ENCODE measurements at places on chromosomes 13 and 19.

DNA sequence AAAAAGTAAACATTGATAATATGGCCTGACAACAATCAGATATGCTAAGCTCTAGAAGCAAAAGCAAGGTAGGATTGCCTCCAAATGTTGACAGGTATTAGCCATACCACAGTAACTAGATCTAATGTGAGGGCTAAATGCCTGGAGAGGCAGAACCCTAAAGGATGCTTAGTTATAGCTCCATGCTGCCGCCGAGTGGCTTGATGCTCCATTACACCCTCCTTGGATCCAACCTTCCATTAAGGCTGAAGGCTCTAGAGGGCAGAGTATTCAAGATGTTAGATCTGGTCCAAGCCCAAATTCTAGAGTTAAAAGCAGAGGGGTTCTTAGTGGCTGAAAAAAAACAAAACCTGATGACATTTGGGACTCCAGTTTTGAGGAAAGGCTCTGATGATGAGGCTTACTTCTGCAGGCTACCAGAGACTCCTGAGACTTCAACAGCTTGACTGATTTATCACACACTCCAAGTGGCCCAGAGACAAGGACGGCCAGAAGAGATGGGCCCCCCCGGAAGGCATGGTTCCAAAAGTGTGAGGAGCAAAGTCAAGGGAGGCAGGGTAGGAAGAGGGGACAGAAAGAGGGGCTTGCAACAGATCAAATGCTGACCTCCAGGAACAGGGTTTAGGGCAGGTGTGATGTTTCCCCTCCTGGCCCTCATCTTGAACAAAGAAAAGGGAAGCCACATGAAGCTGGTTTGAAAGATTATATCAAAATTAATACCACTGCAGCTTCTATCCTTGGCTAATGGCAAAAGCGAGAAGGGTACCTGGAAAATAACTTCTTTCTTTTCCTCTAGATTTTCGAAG is 21.9 kb upstream of the CPB2 start:
- peak; percentile 66 for DNase-seq

DNA sequence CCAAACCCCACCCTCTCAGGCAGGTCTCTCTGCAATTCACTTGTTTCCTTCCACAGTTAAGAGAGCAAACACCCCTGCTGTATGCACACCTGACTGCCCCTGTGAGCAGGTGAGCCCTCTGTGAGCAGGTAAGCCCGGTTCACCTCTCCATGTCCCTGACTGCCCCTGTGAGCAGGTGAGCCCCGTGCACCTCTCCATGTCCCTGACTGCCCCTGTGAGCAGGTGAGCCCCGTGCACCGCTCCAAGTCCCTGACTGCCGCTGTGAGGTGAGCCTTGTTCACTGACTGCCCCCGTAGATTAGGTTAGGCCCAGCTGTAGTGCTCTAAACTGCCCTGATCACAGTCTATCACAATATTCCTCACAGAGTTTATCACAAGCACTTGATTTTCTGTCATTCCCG is 29.2 kb downstream of the TMTC4 start:
- DNase-seq, result no peak

DNA sequence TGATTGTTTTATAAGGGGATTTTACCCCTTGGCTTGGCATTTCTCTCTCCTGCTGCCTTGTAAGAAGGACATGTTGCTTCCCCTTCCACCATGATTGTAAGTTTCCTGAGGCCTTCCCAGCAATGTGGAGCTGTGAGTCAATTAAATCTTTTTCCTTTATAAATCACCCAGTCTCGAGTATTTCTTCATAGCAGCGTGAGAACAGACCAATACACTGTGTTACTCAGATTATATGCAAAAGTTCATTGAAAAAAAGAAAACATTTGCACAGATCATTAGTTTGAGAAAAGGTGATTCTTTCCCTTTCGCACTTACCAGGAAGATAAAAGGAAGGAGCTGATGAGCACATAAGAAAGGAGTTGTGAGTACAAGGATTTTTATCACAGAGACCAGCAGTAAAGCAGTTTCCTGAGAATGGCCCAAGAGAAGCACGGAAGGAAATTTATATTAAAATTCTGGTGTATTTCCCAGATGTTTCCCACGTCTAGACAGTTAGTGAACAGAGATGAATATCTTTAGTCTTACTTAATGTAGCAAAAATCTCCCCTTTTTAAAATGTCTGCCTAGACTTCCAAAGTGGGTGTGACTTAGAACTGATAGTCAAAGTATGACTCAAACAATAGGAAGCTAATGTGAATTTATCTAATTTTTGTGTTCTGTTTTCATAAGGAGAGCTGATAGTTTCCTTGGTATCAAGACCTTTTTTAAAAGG is 431.8 kb upstream of the SGCG start:
- DNase-seq, result no peak

- DNase-seq, result no peak
Observed at GRCh38 chr13:113495494-113496210, 5.1 kb upstream of the DCUN1D2 start.

GRCh38 chr19:48558018-48558684 is 6.2 kb downstream of the SULT2B1 start:
- peak; percentile 6 for DNase-seq

DNA sequence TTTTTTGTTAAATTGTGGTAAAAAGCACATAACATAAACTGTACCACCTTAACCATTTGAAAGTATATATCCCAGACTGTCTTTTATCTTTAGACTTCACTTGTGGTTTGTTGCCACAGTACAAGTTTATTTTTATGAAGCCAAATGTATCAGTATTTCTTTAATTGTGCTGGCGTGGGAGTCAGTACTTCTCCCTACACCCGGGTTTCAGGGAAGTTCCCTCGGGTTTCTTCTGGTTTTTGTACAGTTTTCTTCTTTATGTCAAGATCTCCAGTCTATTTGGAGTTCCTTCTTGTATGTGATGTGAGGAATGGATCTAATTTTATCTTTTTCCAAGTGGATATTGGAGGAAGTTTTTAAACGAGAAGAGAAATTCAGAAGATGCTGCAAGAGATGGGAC is 20.5 kb downstream of the CCDC8 start:
- DNase-seq, result no peak

GRCh38 chr13:52053460-52053859 is 29.0 kb downstream of the UTP14C start:
- no peak for DNase-seq

- DNase-seq, result no peak
Observed at GRCh38 chr13:29925457-29926097, 75.2 kb upstream of the UBL3 start.

- no peak for DNase-seq
Observed at GRCh38 chr19:33725567-33725966, 71.1 kb upstream of the KCTD15 start.

DNA sequence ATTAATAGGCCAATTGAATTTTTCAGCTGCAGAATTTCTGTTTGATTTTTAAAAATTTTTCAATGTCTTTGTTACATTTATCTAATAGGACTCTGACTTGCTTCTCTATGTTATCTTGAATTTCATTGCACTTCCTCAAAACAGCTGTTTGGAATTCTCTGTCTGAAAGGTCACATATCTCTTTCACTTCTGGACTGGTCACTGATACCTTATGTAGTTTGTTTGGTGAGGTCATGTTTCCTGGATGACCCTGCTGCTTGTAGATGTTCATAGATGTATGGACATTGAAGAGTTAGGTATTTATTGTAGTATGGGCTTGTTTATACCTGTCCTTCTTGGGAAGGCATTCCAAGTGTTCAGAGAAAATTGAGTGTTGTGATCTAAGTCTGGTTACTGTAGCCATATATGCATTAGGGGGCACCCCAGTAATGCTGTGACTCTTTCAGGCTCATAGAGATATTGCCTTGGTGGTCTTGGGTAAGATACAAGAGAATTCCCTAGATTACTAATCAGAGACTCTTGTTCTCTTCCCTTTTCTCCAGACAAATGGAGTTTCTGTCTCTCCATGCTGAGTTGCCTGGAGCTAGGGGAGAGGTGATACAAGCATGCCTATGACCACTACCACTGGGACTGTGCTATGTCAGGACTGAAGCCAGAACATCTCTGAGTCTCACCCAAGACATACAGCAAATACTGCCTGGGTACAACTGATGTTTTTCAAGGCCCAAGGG is 27.8 kb downstream of the RFC3 start:
- DNase-seq, result no peak

GRCh38 chr19:1343041-1343440 is 40.7 kb upstream of the NDUFS7 start:
- no peak for DNase-seq

- DNase-seq, result no peak
Observed at GRCh38 chr13:29266756-29267733, 328.4 kb downstream of the SLC7A1 start.

- DNase-seq, result no peak
Observed at GRCh38 chr13:41678249-41678648, 220.9 kb downstream of the RGCC start.

DNA sequence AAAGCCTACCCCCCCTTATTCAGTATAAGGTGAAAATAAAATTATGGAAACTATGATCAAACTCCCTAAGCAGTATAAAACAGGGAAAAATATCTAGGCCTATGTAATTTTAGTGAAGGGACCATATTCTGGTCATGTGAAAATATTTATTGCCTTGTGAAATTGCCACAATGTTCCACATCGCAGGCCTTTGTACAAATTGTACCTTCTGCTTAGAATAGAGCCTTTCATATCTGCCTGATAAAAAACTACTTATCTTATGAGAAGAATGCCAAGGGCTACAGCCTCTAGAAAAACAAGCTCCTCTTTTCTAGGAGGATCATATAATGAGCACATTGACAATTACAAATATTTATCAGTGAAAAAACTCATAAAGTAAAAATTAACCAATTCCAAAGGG is 1280.0 kb downstream of the EFNB2 start:
- no peak for DNase-seq

DNA sequence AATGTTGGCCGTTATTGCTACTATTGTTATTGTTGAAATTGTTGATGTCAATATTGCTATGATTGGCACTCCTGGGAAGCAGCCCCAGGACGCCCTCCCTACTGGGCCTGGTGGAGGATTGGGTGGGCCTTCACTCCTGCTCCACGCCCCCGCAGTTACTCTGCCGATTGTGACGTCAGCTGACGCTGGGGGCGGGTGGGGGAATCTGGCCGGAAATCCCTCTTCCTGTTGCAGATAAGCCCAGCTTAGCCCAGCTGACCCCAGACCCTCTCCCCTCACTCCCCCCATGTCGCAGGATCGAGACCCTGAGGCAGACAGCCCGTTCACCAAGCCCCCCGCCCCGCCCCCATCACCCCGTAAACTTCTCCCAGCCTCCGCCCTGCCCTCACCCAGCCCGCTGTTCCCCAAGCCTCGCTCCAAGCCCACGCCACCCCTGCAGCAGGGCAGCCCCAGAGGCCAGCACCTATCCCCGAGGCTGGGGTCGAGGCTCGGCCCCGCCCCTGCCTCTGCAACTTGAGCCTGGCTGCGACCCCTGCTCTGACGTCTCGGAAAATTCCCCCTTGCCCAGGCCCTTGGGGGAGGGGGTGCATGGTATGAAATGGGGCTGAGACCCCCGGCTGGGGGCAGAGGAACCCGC is at the start of gene ETV2:
TSS of gene ETV2 (plus strand) at position 231 of the 637 bp plus-strand sequence. CDS start 716 bp downstream, outside the sequence.
- DNase-seq, result peak; percentile 62

DNA sequence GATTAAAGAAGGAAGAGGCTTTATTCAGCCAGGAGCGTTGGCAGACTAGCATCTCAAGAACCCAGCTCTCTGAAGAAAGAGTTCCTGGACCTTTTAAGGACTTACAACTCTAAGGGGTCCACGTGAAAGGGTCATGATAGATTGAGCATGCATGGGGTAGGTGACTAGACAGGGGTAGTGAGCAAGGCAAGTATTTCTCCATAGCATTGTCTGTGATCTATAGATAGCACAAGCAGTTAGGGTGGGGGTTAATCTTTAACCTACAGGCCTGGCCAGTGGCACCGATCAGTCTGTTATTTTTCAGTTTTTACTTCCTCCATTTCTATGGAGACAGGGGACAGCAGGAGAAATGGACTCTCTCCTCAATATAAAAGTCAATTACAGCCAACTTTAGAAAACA is 983.7 kb downstream of the SLITRK1 start:
- no peak for DNase-seq

DNA sequence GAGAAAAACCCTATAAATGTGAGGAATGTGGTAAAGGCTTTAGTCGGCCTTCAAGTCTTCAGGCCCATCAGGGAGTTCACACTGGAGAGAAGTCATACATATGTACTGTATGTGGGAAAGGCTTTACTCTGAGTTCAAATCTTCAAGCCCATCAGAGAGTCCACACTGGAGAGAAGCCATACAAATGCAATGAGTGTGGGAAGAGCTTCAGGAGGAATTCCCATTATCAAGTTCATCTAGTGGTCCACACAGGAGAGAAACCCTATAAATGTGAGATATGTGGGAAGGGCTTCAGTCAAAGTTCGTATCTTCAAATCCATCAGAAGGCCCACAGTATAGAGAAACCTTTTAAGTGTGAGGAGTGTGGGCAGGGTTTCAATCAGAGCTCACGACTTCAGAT is 11.7 kb downstream of the ZNF226 start:
- no peak for DNase-seq

- DNase-seq, result no peak
Observed at GRCh38 chr19:16076958-16077611, 790 bp downstream of the TPM4 start.

GRCh38 chr13:95784900-95785290 is 108.0 kb downstream of the DNAJC3 start:
- DNase-seq, result no peak

DNA sequence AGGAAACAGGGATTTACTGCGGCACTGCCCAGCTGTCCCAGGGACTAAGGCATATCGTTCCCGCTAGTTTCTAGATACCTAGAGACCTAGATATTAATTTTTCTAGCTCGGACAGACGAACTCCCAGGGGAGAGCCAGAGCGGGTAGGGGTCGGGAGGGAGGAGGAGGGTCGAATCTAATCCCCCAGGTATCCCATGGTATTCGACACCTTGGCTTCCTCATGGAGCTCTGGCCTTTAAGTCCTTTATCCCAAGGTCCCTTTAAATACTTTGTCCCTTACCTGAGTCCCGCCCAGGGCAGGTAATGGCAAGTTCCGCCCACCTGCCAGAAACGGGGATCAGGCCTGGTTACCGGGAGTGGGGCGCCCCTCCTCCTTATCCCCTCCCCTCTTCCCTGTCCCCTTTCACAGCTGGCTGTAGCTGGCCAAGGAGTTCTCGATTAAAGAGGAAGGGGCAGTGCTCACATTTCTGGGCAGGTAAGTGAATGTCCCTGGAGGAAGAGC is at the start of gene PRRG2:
TSS of gene PRRG2 (plus strand) at position 310 of the 502 bp plus-strand sequence. CDS start 1,904 bp downstream, outside the sequence.
- no peak for DNase-seq
